ENCODE measurements at places on chromosomes 7 and 10. TPM values are rescaled to one million over a fixed set of nuclear protein-coding genes. Genes with fewer than 3 reads are reported as not detected.

GRCh38 chr7:121449735-121450240, 53.7 kb upstream of the FAM3C start:
- DNase-seq = no peak

DNA sequence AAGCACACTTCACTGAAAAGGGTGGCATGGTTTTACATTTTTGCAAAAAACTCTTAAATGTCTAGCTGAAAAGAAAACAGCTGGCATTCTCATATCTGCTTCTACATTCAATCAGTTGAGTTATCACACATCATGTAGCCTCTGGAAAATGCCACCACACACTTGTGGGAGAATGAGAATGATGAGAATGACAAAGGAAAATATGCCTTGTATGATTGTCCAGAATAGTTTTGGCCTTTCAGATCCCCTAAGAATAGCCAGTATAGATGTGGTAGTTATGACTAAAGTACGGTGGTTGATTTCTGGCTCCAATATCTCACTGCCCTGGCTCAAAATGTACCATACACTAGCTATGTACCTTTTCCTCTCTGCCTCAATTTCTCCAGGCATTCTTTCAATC, 30.2 kb upstream of the FRMD4A start:
- DNase-seq = no peak

- DNase-seq = no peak
Observed at GRCh38 chr7:47202146-47202783, 379.6 kb downstream of the TNS3 start.

Gene METTL2B
- total RNA-seq = 18.4 TPM

- no peak for DNase-seq
Observed at GRCh38 chr10:87615856-87616255, 43.8 kb upstream of the PAPSS2 start.

Gene PLAU
- total RNA-seq = 18.2 TPM
